Prostate gland (tissue), 2 donors: ENCODE measurements at places on chromosomes 5 and 9. TPM values are rescaled to one million over a fixed set of nuclear protein-coding genes. Genes with fewer than 3 reads are reported as not detected.

GRCh38 chr5:71955723-71956122, 151.6 kb upstream of the MAP1B start:
- DNase-seq, result no peak

DNA sequence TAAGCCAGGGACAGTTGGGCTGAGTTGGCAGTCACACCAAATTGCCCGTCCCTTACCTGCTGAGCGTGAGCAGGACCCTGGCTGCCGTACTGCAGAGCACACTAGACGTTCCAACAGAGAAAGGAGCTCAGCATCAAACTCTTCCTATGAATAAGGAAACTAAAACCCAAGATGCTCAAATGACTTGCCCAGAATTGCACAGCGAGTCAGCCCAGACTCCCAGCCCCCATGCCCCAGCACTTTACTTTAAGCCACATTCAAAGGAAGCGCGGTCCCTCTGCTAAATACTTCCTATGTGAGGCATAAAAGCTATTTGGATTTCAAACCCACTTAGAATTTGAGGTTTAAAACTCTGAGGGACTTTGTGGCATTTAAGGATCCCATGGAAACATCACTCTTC, 23.9 kb downstream of the PAX5 start:
- no peak for DNase-seq

GRCh38 chr9:134189470-134190231, 25.3 kb upstream of the RNU6ATAC start:
- no peak for DNase-seq

SLC34A3 gene
- total RNA-seq, result 0.57 TPM

HRCT1 gene
- 1.3 TPM for total RNA-seq
